Amniotic epithelial cell (primary cell): ENCODE measurements at places on chromosomes 1 and 21.

- DNase-seq, result no peak
Observed at GRCh38 chr1:161491472-161491871, 13.8 kb upstream of the FCGR2A start.

DNA sequence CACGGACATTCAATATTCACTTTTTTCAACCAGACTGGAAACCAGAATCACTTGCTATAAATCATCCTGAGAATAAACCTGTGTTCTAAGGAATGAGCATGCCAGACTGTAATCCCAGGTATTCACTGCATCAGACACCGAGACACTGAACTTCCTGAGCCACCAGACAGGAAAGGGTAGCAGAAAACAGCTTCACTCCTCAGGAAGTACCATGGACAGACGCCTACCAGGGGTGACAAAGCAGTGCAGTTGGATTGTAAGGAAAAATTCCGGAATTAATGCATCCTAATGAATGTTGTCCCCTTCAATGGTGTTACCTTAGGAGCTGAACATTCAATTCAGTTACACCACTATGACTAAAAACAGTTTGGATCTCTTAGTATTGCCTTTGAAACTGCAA lies 156.1 kb downstream of the PIGK start:
- peak; percentile 16 for DNase-seq

DNA sequence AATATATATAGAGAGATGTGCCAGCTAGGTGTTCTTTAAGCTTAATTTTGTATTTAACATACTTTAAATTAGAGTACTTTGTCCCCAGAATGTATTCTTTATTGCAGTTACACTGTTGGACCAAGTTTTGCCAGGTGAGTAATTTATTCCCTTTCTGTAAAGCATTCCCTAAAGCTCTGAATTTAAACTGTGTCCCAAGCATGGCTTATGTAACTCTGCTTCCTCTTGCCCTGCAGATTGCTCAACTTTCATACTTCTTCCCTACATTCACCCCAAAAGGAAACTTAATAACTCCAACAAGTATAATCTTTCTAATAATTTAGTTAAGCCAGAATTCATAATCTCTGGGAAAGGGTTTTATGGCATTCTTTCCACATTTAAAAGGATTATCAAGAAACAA lies 5.6 kb downstream of the LYPLAL1 start:
- peak; percentile 47 for DNase-seq

- DNase-seq, result peak; percentile 72
Observed at GRCh38 chr1:156752843-156753482, 1.5 kb upstream of the HDGF start.

DNA sequence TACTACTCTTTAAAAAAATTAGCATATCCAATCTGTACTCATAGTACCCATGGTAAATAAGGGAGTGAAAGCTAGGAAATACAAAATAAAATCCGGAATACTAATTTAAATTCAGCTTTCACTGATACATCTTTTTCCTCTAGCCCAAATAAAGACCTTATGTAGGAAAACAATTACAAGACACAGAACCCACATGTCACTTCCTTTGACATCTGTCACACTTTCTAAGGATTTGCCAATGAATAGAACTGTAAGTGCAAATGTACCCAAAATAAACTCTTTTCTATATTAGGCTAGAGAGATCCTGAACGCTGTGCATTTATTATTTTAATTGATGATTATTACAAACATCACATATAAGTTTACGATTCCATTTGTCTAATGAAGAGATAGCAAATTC lies 393.0 kb downstream of the LRRIQ3 start:
- DNase-seq, result no peak
